ENCODE measurements at places on chromosomes 5 and 9. TPM values are rescaled to one million over a fixed set of nuclear protein-coding genes. Genes with fewer than 3 reads are reported as not detected.

The CDHR2 gene
- not detected for total RNA-seq

The F12 gene
- total RNA-seq, result 0.43 TPM

The PCDHA12 gene
- under 0.01 TPM for total RNA-seq

The SCGB3A2 gene
- total RNA-seq, result not detected

The CKS2 gene
- 78.0 TPM for total RNA-seq

The CLIC3 gene
- total RNA-seq, result 43.2 TPM

The FXN gene
- total RNA-seq, result 2.6 TPM

The ADAMTSL1 gene
- total RNA-seq, result 10.0 TPM

All from fibroblast of villous mesenchyme (primary cell).